Endothelial cell of umbilical vein (primary cell): ENCODE measurements at places on chromosomes 11 and 22. TPM values are rescaled to one million over a fixed set of nuclear protein-coding genes. Genes with fewer than 3 reads are reported as not detected.

Gene OOSP3
- total RNA-seq = not detected in 2 replicates

Gene CCDC87
- total RNA-seq = 0.22 and 0.28 TPM in 2 replicates

Gene FLRT1
- total RNA-seq = not detected in 2 replicates

Gene NNMT
- 300 and 330 TPM in 2 replicates for total RNA-seq

Gene OR8J1
- not detected in 2 replicates for total RNA-seq
